CD4-positive, alpha-beta memory T cell (primary cell): ENCODE measurements at places on chromosomes 1 and 21. TPM values are rescaled to one million over a fixed set of nuclear protein-coding genes. Genes with fewer than 3 reads are reported as not detected.

MFAP2 gene
- not detected for total RNA-seq

DNA sequence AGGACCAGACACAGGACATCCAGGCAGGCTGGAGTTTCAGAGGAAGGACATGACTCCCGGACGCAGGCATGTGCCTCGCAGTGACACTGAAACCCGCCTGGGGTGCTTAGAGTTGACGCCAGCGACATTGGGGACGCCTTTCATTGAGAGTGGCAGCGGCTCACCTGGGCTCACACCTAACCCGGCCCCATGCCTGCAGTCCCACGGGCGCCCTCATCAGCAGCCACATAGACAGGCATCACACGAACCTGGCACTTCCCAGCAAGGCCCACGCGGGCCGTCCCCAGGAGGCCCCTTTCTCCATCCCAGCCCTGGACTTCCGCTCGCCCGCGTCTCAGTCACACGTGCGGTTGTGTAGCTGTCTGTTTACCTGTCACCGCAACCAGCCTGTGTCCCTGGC, 17.0 kb downstream of the ITGB2 start:
- DNase-seq = no peak

CLDN17 gene
- not detected for total RNA-seq

GRCh38 chr1:238701024-238701423, 685.3 kb upstream of the CHRM3 start:
- no peak for DNase-seq

- no peak for DNase-seq
Measured at GRCh38 chr1:215793180-215793579, 226.1 kb downstream of the KCTD3 start.

DNA sequence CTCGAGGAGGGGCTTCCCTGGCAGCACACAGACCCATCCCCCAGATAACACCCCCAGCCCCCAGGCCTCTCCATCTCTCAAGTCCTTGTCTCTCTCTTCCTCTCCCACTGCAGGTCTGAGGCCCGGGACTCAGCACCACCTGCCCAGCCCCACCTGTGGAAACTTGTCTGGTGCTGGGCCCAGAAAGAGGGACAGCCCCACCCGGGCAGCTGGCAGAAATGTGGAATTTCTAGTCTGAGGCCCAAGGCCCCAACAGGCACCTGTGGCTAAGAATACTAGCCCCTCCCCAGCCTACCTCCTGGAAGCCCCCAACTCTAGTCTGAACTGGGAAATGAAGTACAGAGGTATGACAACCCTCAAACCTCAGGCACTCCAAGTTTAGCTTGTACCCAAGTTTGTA, 15.4 kb downstream of the TTC39A start:
- DNase-seq = no peak

DNA sequence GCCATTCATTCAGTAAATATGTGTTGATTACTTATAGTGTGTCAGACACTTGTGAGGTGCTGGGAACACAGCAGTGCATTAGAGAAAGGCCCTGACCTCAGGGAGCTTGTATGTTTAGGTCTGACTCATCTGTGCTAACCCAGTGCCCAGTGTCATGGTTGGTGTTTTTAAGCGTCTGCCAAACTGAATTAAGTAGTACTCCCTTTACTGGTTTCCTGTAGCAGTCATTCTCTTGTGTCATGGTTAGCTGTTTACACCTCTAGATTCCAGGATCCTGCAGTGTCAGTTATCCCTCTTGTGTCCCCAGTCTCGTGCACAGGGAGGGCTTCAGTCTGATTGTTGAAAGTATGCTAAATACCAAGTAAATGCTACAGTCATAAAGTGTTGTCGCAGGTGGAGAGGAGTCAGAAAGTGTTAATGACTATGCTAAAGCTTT, 14.2 kb downstream of the UCK2 start:
- DNase-seq = no peak

PAPPA2 gene
- total RNA-seq = not detected

GRCh38 chr1:11441211-11441952, 37.6 kb upstream of the DISP3 start:
- DNase-seq = no peak

DNA sequence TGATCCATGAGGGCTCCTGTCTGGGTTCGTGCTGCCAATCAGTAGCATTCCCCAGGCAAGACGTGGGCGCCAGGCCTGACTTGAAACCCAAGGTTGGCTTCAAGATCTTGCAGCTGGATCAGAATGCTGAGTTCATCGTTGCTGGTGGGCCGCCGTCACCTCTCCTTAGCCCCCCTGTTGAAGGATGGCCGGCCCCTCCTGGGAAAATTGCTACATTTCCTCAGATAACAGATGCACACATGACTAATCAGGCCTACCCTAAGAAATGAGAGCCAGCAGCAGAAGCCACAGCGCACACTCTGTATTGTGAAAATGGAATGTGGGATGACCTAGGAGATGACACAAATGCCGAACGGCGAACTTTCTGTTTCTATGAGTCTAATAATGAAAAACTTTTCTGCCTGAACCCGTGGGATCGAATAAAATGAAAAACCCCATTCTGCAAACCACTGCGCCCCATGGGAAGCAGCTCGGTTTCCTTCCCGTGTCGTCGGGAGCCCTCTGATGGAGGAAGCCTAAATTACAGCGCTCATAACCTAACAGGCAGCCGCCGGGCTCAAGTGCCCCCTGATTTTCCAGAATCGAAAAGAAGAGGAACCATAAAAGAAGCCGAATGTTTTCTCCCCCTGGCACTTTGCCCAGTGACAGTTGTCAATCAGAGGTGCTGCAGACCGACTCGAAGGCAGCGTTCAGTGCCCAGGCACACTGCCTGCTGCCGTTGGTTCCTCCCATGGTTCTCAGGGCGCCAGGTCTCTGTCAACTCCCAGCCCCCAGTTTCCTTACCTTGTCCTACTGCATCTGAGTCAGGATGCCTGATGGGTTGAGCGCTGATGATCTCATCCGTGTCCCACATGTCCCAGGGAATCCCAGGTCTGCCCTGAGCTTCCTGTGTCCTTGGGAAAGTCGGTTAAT, 38.2 kb upstream of the H6PD start:
- DNase-seq = no peak

- no peak for DNase-seq
Measured at GRCh38 chr1:80869299-80869698, 931.4 kb upstream of the ADGRL2 start.

GRCh38 chr1:23111600-23112535, 56.8 kb downstream of the LUZP1 start:
- DNase-seq = no peak

GRCh38 chr1:118504221-118504644, 319.2 kb upstream of the SPAG17 start:
- no peak for DNase-seq

- no peak for DNase-seq
Measured at GRCh38 chr1:66335125-66335524, 198.8 kb upstream of the SGIP1 start.

GRCh38 chr1:206489980-206490770, 17.2 kb upstream of the RASSF5 start:
- peak; percentile 62 for DNase-seq

DNA sequence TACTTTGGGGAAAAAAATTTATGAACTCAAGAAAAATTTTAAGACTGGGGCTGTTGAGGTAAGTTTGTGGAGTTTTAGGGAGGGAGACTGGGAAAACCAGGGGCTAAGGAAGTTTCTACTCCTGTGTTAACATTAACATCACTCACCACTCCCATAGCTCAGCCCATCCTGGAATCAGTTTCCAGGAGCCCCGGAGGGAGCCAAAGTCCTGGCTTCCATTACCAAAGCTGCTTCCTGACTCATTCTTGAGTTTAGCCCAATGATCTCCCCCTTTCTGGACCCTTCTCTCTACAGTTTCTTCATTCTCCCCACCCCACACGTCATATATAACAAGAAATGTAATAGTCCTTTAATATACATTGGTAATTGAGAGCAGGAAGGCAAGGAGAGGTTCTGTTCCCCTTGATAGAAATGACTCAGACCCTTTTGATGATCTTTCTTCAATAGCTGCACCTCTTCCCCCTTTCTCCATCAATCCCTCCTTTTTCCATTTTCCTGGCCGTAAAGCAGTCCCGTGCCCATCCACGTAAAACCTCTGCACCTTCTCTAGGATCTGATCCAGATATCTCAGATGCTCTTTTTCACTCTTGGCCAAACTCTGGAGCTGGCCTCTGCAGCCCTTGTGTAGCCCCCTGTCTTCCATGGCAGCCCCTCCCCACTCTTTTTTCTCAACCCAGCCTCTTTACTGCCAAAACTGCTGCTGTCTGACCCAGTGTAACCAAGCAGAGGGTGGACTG, 4.6 kb upstream of the PIAS3 start:
- no peak for DNase-seq

- DNase-seq = no peak
Measured at GRCh38 chr1:243798726-243799125, 51.3 kb downstream of the AKT3 start.

DNA sequence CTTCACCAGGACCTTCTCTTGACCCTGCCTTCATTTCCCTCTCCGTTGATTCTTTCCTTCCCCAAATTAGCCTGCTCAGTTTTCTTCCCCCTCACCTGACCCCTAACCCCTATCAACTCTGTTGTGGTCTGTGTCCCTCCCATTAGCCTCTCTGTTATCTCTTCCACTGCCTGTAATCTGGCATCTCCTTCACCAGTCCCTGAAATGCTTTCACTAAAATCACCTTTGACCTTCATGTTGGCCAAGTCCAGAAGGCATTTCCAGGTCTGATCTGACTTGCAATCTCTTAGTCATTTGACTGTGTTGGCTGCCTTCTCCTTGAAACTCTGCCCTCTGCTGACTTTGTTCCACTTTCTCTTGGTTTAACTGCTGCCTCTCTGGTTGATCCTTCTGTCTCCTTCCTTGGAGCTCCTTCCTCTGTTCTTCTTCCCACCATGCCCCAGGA, 28.2 kb downstream of the ATP8B2 start:
- peak; percentile 37 for DNase-seq

KISS1 gene
- total RNA-seq = not detected

- no peak for DNase-seq
Measured at GRCh38 chr21:36575306-36575705, 95.4 kb upstream of the CLDN14 start.

- no peak for DNase-seq
Measured at GRCh38 chr1:198283222-198283621, 126.4 kb downstream of the NEK7 start.

- no peak for DNase-seq
Measured at GRCh38 chr1:94395231-94395630, 23.0 kb upstream of the ABCD3 start.

- no peak for DNase-seq
Measured at GRCh38 chr1:4600615-4601460, 53.6 kb upstream of the AJAP1 start.

DNA sequence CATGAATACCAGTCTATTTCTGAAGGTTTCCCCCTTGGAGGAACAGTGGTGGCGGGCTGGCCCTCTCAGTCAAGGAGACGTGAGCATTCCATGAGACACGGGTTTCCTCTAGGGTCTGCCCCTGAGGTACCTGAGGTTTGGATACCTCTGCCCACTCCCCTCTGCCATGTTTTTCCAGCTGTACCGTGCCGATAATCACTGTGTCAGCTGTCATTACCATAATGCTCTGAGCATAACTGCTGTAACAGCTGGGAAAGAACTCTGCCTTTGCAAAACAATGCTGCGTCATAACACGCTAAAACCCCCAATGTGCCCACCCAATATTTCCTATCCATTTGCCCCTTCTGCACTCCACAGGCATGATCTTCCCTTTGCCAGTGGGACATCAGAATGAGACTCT, 425.1 kb downstream of the KIF26B start:
- no peak for DNase-seq

GRCh38 chr1:161905269-161905884, 118.3 kb downstream of the OLFML2B start:
- DNase-seq = peak; percentile 11

- no peak for DNase-seq
Measured at GRCh38 chr1:175632667-175633066, 110.7 kb downstream of the TNR start.

CFAP57 gene
- total RNA-seq = not detected

GRCh38 chr1:61978796-61979195, 215.9 kb upstream of the L1TD1 start:
- no peak for DNase-seq

- no peak for DNase-seq
Measured at GRCh38 chr1:119865627-119866026, 30.7 kb downstream of the ADAM30 start.

DNA sequence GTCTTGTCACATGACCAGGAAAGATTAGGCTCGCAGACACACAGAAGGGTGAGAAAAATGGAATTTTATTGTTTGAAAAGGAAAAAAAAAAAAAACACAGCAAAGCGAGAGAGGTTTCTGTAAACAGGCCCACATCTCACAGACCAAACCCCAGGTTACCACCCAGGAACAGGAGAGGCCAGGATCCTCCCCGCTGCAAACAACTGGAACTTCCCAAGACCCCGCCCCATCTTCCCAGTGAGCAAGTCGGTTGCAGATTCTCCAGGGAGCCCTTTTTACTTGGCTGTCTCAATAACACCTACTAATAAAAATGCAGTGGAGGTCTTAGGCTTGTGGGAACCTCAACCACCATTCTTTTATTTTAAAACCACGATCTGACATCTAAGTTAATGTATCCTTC, 84.7 kb upstream of the ETS2 start:
- DNase-seq = no peak

HSPG2 gene
- total RNA-seq = 1.2 TPM

DNA sequence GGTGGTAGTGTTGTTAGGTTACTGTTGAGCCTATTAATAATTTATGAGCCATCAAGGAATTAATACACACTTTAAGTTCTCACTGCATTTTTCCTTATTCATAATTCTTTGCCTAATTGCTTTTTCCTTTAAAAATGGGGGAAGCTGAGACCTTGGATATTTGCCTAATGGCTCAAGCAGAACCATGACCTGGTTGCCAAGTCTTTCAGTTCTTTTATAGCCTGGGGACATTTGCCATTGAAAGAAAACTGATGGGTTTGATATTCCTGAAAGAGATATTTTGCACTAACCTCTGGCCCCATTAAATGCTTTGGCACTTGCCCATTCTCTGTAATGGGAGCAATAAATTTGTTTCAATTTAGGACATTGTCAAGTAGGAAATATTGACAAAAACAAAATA, 18.5 kb upstream of the LRRC53 start:
- no peak for DNase-seq

SLC6A17 gene
- not detected for total RNA-seq

CELSR2 gene
- 2.6 TPM for total RNA-seq

- no peak for DNase-seq
Measured at GRCh38 chr1:84398175-84399155, at the start of gene DNASE2B. DNASE2B (plus strand) TSS chr1:84398484; CDS start chr1:84398565, 81 bp downstream.

DNA sequence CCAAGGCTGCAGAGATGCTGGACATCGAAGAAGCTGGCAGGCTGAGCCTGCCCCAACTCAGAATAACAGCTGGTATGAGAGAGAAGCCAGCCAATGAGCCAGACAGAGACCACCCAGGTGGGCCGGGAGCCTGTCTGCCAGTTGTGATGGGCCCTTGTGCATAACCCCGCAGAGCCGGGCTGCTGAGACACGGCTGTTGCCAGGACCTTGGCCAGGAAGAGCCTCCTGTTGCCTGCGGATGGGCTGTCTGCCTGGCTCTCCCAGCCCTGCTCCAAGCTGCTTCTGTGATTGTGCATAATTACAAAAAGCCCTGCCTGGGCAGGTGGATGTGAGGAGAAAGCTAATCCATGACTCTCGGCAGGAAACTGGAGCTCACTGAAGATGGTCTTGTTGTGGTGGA, 126.5 kb downstream of the CAPN8 start:
- DNase-seq = no peak

NKAIN1 gene
- not detected for total RNA-seq

GRCh38 chr1:152520561-152521090, 6.3 kb downstream of the CRCT1 start:
- DNase-seq = no peak
